Large intestine (tissue), 12 donors: ENCODE measurements at places on chromosomes 1 and 21. TPM values are rescaled to one million over a fixed set of nuclear protein-coding genes. Genes with fewer than 3 reads are reported as not detected.

The HSD3B2 gene
- polyA plus RNA-seq: 0.72 TPM

The TBX15 gene
- 0.04 TPM for polyA plus RNA-seq

The FMO5 gene
- polyA plus RNA-seq: 15.8 TPM

The CBR1 gene
- 82.6 TPM for polyA plus RNA-seq

DNA sequence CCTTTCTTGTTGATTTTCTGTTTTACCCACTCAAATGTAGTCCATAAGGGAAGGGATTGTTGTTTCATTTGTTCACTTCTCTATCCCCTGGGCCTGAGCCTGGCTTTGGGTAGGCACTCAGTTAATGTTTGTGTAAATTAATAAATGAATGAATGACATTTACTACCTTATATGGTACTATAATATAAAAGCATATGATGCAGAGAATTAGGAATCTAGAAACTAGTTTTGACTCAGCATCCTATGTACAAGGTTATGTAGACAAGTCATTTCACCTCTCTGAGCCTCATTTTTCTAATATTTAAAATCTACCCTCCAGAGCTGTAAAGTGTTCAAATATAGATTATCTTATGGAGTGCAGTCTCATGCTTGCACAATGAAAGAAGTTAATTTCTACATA is 68.9 kb upstream of the S1PR1 start:
- no peaks in the 10 kb centered on the region for H3K36me3 ChIP-seq
- no peak overlapping the region for H3K27ac ChIP-seq
- no peaks in the 10 kb centered on the region for H3K4me1 ChIP-seq

GRCh38 chr1:30589083-30589482 is 134.3 kb downstream of the MATN1 start:
- H3K36me3 ChIP-seq: no peaks in the 10 kb centered on the region
- H3K4me3 ChIP-seq: no peak overlapping the region
- H3K27ac ChIP-seq: no peak overlapping the region
- DNase-seq: no peak
- no peaks in the 10 kb centered on the region for H3K27me3 ChIP-seq
- no peaks in the 10 kb centered on the region for H3K4me1 ChIP-seq

The AGT gene
- polyA plus RNA-seq: 191 TPM

The SLC30A10 gene
- 24.3 TPM for polyA plus RNA-seq

- no peak for DNase-seq
- no peak overlapping the region for H3K4me3 ChIP-seq
- H3K4me1 ChIP-seq: no peaks in the 10 kb centered on the region
- H3K27ac ChIP-seq: no peak overlapping the region
- H3K36me3 ChIP-seq: no peaks in the 10 kb centered on the region
Measured at GRCh38 chr1:183375381-183375780, 42.8 kb downstream of the NMNAT2 start.

DNA sequence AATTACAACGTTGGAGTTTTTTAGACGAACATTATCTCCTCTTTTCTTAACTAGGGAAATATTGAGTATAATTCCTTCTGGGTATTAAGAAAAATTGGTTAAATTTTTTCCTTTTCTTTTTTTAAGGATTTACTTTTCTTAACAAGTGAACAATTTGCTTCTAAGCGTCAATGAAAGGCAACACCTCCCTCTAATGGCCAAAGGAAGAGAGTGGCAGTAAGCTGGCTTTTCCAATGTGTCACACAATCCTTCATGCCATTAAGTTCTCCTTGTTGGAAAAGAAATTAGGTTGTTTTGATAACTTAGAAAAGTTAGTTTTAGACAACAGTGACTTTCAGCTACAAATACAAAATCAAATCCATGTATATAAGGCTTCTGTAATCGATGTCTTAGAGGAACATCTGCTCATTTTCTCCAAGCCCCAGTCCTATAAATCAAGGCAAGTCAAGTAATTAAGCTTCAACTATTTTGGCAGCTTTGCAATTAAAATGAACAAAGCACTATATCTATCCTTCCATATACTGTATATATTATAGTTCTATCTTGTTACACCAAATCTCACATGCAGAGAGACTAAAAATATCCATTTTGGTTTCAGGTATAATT is 62.8 kb downstream of the EDEM3 start:
- no peak overlapping the region for H3K27ac ChIP-seq
- no peaks in the 10 kb centered on the region for H3K27me3 ChIP-seq
- peak; percentile 31 for DNase-seq
- H3K4me3 ChIP-seq: no peak overlapping the region

The CD84 gene
- 1.7 TPM for polyA plus RNA-seq

The ASAP3 gene
- 14.0 TPM for polyA plus RNA-seq

The CCDC27 gene
- polyA plus RNA-seq: 0.03 TPM

- H3K36me3 ChIP-seq: peaks cover 13% of the 10 kb centered on the region
- no peaks in the 10 kb centered on the region for H3K4me1 ChIP-seq
- no peak overlapping the region for H3K4me3 ChIP-seq
- no peak overlapping the region for H3K27ac ChIP-seq
Measured at GRCh38 chr1:205604825-205605505, 26.8 kb downstream of the ELK4 start.

DNA sequence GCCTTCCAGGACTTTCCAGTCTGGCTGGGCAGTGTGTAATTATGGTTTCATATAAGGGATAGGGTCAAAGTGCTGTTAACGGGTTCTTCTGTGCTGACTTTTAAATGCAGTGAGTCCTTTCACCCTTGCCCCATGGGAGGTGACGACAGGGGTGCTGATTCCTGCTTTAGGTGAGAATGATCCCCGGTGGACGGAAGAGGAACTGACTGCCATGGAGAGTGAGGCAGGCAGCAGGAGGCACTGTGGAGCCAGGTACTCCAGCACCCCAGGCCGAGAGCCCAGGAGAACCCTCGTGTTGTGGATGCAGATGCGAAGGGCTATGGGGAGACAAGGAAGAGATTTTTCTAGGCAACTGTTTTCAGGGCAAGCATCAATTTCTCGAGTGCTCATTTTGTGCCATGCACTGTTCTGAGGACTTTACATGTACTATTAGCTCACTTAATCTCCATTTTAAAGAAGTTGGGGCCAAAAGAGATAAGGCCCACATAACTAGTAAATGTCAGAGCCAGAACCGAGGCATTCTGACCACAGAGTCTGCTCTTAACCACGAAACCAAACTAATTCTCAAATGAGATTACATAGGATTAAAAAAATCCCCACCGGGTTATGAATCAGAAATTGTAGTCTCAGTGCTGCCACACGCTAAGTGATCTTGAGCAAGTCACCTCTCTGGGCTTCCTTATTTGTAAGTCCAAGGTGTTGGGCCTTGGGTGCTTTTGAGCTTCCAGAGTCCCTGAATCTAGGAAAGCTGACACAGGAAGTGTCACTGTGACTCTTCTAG is 28.2 kb downstream of the STPG1 start:
- H3K4me1 ChIP-seq: no peaks in the 10 kb centered on the region
- no peaks in the 10 kb centered on the region for H3K27me3 ChIP-seq
- no peak overlapping the region for H3K27ac ChIP-seq
- DNase-seq: no peak
- no peak overlapping the region for H3K4me3 ChIP-seq
- peaks cover 5% of the 10 kb centered on the region for H3K36me3 ChIP-seq

DNA sequence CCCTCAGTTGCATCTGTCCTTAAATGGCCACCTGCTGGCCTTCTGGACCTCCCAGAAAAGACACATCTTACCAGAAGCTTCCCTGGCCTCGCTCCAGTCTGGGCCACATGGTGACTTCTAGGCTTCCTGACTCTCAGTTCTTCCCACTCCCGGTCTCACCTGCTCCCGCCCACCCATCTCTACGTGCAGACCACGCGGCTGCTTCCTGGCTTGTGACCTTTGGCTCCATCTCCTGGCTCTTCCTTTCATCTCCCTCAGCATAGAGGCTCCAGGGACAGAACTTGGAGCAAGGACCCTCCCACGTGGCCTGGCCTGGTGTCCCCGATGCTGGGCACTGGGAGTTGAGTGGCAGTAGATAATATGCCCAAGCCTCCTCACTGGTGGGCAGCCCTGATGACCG is 124.9 kb upstream of the IRF2BP2 start:
- H3K4me3 ChIP-seq: no peak overlapping the region
- H3K4me1 ChIP-seq: peaks cover 4% of the 10 kb centered on the region
- H3K36me3 ChIP-seq: no peaks in the 10 kb centered on the region

- no peak overlapping the region for H3K27ac ChIP-seq
- no peaks in the 10 kb centered on the region for H3K36me3 ChIP-seq
- no peaks in the 10 kb centered on the region for H3K4me1 ChIP-seq
- no peak for DNase-seq
Measured at GRCh38 chr1:41320895-41321676, 40.1 kb upstream of the FOXO6 start.

The KRTAP23-1 gene
- polyA plus RNA-seq: not detected

DNA sequence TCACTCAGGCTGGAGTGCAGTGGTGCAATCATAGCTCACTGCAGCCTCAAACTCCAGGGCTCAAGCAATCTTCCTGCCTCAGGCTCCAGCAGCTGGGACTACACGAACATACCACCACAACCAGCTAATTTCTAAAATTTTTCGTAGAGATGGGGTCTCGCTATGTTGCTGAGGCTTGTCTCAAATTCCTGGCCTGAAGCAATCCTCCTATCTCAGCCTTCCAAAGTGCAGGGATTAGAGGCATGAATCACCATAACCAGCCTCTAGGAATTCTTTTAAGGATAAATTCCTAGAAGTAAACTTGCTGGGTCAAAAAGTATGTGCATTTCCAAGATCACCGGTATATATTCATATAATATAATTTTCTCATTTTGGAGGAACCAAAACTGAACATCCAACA is 17.6 kb upstream of the HUNK start:
- H3K27me3 ChIP-seq: no peaks in the 10 kb centered on the region
- H3K27ac ChIP-seq: no peak overlapping the region
- no peaks in the 10 kb centered on the region for H3K4me1 ChIP-seq
- no peak overlapping the region for H3K4me3 ChIP-seq
- no peak for DNase-seq

The UQCRHL gene
- polyA plus RNA-seq: 4.1 TPM

- H3K27ac ChIP-seq: no peak overlapping the region
- no peak overlapping the region for H3K4me3 ChIP-seq
Measured at GRCh38 chr1:184650177-184650866, 104.3 kb downstream of the EDEM3 start.

- DNase-seq: no peak
- no peaks in the 10 kb centered on the region for H3K36me3 ChIP-seq
- no peaks in the 10 kb centered on the region for H3K27me3 ChIP-seq
- H3K4me3 ChIP-seq: no peak overlapping the region
- peaks cover 10% of the 10 kb centered on the region for H3K4me1 ChIP-seq
Measured at GRCh38 chr1:9427388-9427787, 111.9 kb upstream of the SLC25A33 start.

GRCh38 chr1:185526344-185527307 is 207.6 kb upstream of the HMCN1 start:
- H3K4me3 ChIP-seq: no peak overlapping the region
- H3K36me3 ChIP-seq: no peaks in the 10 kb centered on the region
- peak; percentile 53 for DNase-seq

The SFT2D2 gene
- polyA plus RNA-seq: 15.3 TPM

The TNFSF4 gene
- 0.63 TPM for polyA plus RNA-seq

DNA sequence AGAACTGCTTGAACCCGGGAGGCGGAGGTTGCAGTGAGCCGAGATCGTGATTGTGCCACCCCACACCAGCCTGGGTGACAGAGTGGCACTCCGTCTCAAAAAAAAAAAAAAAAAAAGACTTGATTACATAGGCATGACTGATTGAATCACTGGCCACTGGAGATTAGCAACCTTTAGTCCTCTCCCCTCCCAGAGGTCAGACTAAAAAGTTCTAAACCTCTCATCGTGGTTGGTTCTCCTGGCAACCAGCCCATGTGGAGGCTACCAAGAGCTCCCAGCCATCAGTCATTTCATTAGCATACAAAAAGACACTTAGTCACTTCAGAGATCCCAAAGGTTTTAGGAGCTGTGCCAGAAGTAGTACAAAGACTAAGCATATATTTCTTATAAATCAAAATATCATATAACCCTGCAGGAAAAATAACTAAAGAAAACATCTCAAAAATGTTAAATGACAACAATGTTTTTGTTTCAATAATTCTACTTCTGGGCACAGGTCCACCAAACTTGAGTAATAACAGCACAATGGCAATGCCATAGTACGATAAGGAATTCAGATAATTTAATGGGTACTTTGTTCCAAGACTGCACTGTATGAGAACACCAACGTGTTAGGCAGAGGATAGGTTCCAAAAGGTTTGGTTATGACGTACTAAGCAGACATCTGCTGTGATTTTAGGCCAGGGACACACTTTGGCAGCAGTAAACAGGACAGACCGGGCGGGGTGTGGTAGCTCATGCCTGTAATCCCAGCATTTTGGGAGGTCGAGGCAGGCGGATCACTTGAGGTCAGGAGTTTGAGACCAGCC is 18.1 kb downstream of the USP48 start:
- H3K27ac ChIP-seq: no peak overlapping the region
- H3K36me3 ChIP-seq: peaks cover 2% of the 10 kb centered on the region
- no peaks in the 10 kb centered on the region for H3K4me1 ChIP-seq

DNA sequence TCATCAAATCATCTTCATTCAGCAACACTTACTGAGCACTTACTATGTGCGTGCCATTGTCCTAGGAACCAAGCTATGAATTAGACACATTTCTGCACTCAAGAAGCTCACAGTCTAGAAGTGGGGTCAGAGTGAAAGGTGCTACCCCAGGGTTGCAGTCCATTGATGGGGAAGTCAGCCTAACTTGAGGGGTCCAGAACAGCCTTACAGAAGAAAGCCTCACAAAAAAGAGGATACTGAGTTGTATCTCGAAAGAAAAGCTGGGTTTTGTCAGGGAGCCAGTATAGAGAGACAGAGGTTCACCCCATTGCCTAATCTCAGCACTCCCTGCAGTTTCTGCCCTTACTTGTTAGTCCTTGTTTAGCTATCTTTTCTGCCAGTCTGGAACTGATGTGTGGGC is 153.1 kb upstream of the JUN start:
- H3K4me1 ChIP-seq: peaks cover 17% of the 10 kb centered on the region
- H3K36me3 ChIP-seq: no peaks in the 10 kb centered on the region
- H3K27me3 ChIP-seq: no peaks in the 10 kb centered on the region
- no peak overlapping the region for H3K27ac ChIP-seq

GRCh38 chr1:246565751-246566127 is 322 bp downstream of the TFB2M start:
- peak; percentile 35 for DNase-seq
- H3K36me3 ChIP-seq: peaks cover 2% of the 10 kb centered on the region
- peak overlapping the region; percentile 88 for H3K4me3 ChIP-seq
- no peaks in the 10 kb centered on the region for H3K27me3 ChIP-seq
- H3K27ac ChIP-seq: peak overlapping the region; percentile 51

The CD1D gene
- polyA plus RNA-seq: 5.7 TPM

GRCh38 chr21:39332175-39332574 is 16.7 kb downstream of the HMGN1 start:
- no peak overlapping the region for H3K4me3 ChIP-seq
- no peak overlapping the region for H3K27ac ChIP-seq
- peak; percentile 61 for DNase-seq
